ENCODE measurements at places on chromosomes 1 and 21. TPM values are rescaled to one million over a fixed set of nuclear protein-coding genes. Genes with fewer than 3 reads are reported as not detected.

DNA sequence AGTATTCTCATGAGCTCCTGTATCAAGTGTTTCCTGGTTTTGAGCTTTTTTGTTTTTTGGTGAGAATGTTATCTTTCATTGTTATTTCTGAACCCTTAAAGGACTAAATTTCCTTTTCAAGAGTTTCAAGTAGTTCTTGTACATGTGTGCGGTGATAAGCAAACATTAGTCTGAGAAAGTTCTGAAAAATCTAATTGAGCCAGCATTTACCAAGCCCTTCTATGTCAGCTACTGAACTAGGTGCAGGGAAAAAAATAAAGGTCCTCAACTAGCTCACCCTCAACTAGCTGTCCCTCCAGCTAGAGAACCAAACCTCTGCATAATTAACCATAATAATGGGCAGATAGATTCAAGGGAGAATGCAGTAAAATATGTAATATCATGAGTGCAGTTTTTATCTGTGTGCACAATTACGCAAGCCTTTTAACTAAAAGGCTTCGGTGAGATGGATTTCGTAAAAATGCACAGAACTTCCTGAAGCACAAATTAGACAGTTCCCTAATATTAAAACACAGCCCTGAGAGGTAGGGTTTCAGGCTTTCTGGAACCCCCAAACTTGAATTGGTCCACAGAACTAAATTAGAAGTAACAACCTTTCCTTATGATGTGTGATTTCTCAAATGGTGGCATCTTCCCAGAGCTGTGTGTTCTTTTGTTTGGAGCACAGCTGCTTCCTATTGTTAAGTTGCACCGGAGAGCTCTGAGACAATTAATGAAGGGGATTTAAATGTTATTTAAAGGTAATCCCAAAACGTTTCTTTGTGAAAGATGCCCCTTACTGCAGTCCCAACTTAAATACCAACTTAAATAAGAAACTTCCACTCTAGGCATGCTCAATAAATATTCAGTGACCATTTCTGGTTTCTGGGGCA is 165.8 kb downstream of the NFIA start:
- DNase-seq: no peak

DNA sequence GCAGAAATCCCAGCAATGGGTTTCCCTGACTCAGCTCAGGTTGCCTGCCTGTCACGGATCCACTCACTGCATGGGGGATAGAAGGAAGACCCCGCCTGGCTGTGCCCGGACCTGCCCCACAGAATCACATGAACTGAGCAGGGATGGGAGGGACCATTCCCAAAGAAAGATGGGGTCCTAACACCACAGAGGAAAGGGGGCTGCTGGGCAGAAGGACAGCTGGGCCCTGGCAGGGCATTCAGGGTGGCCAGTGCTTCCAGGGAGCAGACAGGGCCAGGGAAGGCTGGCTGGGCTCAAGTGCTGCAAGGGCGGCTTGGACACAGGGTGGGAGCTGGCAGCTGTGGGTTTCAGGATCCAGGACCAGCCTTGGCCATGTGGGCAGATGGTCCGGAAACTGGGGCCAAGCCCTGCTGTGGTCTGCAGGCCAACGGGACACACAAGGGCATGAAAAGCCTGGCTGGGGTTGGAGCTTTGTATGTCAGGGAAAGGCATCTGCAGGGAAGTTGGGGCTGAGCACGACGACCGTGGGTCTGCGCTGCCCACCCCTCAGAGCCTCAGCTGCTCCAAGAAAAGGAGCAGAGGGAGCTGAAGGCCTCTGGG is 723.9 kb downstream of the PTPRU start:
- DNase-seq: peak; percentile 19

DNA sequence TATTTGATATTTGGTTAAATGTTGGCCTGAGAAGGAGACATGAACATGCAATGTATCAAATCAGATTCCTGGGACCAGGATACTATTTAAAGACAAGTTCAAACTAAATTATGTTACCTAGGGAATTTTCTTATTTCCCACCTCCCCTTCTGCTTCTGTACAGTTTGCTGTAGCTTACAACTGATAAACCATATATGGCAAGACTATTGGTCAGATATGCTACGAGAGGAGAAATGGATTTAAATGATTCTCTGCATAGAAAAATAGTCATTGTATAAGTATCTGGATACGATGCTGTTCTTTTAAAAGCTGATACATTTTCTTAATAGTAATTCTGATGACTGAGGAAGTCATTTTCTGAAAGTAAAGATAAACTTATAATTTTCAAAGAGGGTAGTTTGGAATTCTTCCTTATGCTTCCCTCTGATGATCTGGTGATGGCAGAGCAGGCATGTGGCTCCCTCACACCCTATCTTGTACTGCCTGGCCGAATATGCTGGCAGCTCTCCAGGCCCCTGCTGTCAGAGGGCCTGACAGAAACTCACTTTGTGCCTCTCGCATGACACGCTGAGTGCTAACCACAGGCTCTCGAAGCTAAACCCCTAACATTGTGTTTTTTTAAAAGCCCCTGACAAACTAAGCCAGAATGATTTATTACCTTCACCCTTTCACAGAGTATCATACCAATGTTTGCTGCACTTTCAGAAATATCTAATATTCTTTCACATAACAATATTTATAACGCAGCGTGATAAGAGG is 19.4 kb downstream of the RRP15 start:
- peak; percentile 52 for DNase-seq

- no peak for DNase-seq
Measured at GRCh38 chr1:219670426-219671149, 57.7 kb upstream of the ZC3H11B start.

GRCh38 chr21:37378700-37379139 is 12.1 kb downstream of the DYRK1A start:
- DNase-seq: no peak

- no peak for DNase-seq
Measured at GRCh38 chr1:23362218-23362713, 7.4 kb downstream of the ZNF436 start.

- DNase-seq: no peak
Measured at GRCh38 chr1:8419172-8419571, 101.3 kb downstream of the SLC45A1 start.

GRCh38 chr1:226741009-226741408 is 1.9 kb upstream of the ITPKB start:
- no peak for DNase-seq

- DNase-seq: no peak
Measured at GRCh38 chr1:228120351-228120750, 11.3 kb upstream of the MRPL55 start.

- DNase-seq: no peak
Measured at GRCh38 chr1:243943671-243944428, 93.8 kb upstream of the AKT3 start.

DNA sequence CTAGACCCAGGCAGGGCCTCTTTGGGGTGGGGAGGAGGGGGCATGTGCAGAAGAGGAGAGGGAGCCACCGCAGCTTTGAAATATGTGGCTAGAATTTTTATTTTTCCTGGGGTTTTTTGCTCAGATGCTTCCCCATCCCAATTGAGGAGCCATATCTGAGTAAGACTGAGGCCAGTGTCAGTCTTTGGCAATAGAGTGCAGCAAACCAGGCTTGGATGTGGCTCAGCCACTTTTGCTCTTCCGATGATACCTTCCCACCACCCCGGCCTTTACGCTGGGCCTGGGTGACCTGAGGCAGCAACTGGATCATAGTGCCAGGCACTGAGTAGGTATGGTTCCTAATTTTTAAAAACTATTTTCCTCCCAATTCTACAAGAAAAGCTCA is 36.9 kb downstream of the KIAA1614 start:
- DNase-seq: no peak

GRCh38 chr21:29403301-29403700 is 104.6 kb downstream of the BACH1 start:
- DNase-seq: no peak

DNA sequence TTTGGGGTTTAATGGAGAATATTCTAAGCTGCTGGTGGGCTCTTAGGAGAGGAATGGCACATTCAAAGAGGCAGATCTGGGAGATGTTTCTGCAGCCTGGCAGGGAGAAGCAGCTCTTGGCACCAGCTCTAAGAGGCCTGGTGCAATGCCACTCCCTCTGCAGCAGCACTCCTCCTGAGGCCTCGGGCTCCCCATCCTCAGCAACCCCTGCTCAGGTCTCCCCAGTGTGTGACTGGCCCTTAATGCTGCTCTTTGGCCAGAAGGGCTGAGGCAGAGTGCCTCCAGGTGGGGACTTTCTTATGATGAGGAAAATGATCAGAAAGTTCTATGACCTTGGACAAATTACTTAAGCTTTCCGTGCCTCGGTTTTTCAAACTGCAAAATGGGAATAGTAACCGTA is 55.5 kb downstream of the MAB21L3 start:
- DNase-seq: no peak

DNA sequence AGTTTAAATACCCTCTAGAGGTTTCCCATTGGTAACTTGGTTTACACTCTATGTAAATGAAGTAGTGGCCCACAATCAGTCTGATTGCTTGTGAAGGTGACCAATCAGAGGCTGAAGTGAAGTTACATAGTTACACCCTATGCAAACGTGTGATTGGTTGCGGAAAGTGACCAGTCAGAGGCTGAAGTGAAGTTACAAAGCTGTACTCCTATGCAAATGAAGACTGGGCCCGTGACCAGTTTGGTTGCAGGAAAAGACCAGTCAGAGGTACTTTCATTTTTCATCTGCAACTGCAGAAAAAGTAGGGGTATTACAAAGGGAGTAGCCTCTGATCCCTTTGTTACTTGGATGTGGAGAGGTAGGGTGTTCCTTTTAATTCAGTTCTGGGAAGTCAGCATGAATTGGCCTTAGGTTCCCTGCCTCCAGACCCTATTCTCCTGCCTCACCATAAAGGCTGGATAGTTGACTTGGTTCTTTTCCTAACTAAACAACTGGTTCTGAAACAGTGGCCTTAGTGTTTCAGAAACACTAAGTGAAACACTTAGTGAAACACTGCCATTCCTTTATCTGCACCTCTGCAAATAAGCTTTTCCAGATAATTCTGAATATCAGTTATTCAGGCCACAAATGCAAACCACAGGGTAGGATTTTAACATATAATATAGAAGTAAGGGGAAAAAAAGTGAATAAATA is 39.3 kb downstream of the MAGI3 start:
- DNase-seq: peak; percentile 57

- peak; percentile 77 for DNase-seq
Measured at GRCh38 chr1:88302843-88303486, 381.1 kb upstream of the PKN2 start.

GRCh38 chr1:231603598-231604275 is 22.9 kb upstream of the DISC1 start:
- peak; percentile 82 for DNase-seq

DNA sequence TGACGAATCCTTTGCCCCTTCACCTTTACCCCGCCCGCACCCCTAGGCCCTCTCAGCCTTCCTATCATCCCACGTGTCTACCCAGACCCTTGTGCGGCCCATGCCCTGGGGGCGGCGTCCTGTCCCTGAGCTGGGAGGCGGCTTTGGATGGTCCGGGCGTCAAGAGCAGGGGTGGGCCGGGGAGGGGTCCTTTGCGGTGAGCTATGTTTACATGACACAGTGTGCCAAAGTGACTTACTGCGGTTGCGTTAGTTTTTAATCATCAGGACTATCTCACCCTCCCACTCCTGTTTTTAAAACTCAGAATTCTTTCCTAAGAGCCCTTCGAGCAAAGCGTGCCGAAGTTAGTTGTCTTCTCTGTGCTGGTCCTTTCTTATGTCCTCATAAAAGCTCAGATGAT is 144.6 kb downstream of the PGBD5 start:
- DNase-seq: no peak

- DNase-seq: no peak
Measured at GRCh38 chr1:215665215-215665614, 98.1 kb downstream of the KCTD3 start.

DNA sequence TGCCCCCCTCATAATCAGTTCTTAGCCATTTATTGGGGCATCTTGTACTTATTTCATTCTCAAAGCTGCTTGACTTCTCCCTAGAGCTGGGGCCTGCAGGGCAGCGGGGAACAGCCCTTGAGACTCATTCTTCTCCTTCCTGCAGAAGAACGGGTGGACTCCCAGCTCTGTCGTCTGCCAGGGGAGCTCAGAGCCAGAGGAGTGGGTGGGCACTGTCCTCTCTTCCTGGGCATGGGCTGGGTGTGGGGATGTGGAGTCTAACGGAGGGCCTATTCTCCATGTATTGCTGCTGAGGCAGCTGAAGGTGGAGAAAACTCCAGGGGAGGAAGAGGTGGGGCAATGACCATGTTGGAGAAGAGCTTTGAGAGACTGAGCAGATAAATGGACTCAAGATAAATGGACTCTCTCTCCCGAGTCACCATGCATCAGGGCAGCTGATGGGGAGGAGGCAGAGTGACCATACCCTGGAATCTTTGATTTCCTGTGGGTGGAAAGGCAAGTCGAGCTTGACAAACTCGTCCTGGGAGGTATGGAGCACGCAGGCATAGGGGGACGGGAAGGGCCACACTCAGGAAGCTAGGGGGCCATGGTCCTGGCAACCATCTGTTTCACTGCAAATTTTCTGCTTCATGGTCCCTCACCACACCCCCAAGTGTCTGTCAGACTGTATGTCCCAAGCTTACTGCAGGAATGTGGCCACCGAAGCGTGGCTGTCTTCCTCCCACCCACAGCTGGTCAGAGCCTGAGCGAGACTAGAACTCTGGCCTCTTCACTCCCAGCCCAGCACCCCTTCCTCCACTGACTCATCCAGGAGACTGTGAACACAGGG is 56.9 kb upstream of the ATP2B4 start:
- no peak for DNase-seq

DNA sequence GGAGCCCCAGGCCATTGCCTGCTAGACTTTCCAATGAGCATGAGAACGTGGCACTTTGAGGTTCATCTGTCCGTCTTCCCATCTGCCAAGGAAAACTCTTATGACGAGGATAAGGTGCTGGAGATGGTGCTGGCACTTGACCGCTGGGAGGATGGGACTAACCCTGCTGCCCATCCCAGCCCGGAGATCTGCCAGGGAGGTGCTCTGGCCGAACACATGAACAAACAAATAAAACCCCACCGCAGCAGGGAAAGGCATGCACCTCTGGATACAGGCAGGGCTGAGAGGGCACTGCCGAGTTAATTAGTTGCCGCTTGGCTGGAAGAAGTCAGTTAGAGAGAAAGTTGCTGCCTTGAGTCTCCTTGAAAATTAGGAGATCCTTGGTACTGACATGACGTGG is 308.4 kb downstream of the AJAP1 start:
- no peak for DNase-seq

DNA sequence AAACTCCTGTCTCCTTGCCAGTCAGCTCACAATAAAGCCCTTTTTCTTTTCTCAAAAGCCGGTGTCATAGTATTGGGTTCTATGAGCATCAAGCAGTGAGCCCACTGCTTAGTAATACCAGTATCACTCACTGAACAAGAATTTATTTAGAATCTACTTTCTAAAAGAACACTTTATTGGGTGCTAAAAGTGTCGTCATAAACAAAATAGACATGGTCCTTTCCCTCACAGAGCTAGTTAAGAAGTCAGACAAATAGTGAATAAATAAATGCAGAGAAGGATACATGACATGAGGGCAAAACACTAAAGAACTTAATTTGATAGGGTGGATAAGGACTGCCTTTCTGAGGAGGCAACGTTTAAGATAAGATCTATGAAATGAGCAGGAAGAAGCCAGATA is 32.2 kb downstream of the EVI5 start:
- DNase-seq: no peak

GRCh38 chr21:42923553-42924432 is 1.6 kb downstream of the ERVH48-1 start:
- peak; percentile 82 for DNase-seq

Gene NR1I3
- polyA plus RNA-seq: not detected

Gene C1orf94
- not detected for polyA plus RNA-seq

Gene S100A9
- polyA plus RNA-seq: 276 TPM

Gene TSPEAR
- polyA plus RNA-seq: 0.06 TPM

Gene GJA5
- 1.1 TPM for polyA plus RNA-seq

Gene KRTAP22-2
- not detected for polyA plus RNA-seq

Gene GPR3
- polyA plus RNA-seq: 0.30 TPM

Gene CADM3
- 4.1 TPM for polyA plus RNA-seq

Gene RIPK4
- 29.2 TPM for polyA plus RNA-seq

Gene ATP6V1G3
- not detected for polyA plus RNA-seq
